Dermis blood vessel endothelial cell (primary cell): ENCODE measurements at places on chromosomes 12 and 14. TPM values are rescaled to one million over a fixed set of nuclear protein-coding genes. Genes with fewer than 3 reads are reported as not detected.

WDHD1 gene
- total RNA-seq = 8.3 and 16.7 TPM in 2 replicates

CLEC2D gene
- total RNA-seq = 1.2 and 2.4 TPM in 2 replicates

EXOC5 gene
- 78.6 and 120 TPM in 2 replicates for total RNA-seq

TAS2R9 gene
- not detected in 2 replicates for total RNA-seq

FAIM2 gene
- total RNA-seq = not detected in 2 replicates

VRTN gene
- not detected in 2 replicates for total RNA-seq

DDX54 gene
- 44.7 and 49.0 TPM in 2 replicates for total RNA-seq

ASIC1 gene
- total RNA-seq = under 0.01 and 0.14 TPM in 2 replicates

DLGAP5 gene
- total RNA-seq = 11.6 and 78.0 TPM in 2 replicates

- no peak for DNase-seq
These were observed 115.2 kb upstream of the MAP1LC3B2 start for GRCh38 chr12:116443821-116444589.

- no peak for DNase-seq
These were observed 42.9 kb downstream of the INSM2 start for GRCh38 chr14:35576856-35577255.

DNA sequence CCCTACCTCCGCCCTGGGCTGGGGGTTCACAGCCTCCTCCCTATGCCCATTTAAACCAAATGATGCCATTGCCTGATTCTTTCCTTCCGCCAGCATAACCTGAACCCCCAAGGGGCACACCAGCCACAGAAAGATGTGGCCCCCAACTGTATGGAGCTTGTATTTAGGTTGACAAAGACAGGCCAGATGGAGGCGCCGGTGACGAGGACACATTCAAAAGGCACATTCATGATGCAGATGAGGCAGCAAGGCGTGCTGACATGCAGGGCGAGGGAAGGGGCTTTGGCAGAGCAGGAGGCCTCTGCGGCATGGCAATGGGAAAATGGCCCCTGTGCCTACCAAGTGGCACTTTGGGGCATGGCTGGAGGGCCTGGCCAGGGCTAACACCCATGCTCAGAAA, 112.2 kb downstream of the RFLNA start:
- no peak for DNase-seq

DNA sequence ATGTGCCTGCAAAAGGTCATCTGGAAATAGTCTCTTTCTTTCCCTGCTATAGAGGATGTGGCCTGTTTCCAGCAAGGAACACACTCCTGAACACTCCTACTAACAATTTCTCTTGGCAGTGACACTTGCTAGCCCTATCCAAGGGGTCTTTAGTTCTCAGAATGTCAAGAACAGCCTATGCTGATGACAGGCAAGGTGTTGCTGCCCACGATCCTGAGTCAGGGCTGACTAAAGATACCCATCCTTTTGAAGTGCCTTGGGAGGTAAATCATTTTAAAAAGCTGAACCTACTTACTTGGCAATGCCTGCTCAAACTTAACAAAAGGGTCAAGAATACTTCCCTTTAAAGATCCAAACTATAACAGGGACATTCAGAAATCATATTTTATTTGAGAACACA, 1146.4 kb downstream of the VRK1 start:
- DNase-seq = no peak

DNA sequence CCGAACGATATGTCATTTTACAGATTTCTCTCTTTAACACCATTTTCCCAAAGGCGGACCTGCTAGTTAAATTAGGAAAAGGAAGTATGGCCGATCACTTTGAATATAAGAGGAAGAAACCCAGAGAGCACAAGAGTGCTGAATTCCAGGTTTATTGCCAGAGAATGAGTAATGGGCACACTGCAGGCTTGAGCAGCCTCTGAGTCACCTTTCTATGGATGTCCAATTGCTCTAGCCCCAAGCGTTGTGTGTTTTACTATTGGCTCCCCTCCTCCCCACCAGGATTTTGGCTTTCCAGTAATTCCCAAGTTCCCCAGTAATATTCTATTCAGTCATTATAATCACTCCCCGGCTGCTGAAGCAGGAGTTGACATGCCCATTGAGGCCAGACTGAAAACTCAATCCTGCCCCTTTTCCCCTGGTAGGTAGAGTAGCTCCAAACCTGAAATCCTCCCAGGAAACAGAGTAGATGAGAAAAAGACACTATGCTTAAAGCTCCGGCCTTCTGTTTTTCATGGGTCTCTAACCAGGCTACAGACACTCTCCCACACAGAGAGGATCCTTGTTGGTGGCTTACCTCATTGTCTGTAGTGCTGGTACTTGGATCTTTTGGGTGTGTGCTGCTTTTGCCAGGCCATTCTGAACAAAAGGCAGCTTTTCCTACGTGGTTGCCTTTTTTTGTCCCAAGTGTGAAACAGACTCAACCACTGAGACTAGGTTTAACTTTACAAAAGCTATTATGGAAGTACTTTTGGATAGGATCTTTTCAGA, 704.3 kb upstream of the FLRT2 start:
- DNase-seq = peak; percentile 22

- no peak for DNase-seq
These were observed 69.8 kb downstream of the GAS2L3 start for GRCh38 chr12:100643246-100643645.

GRCh38 chr12:89383235-89384049, 31.1 kb upstream of the DUSP6 start:
- no peak for DNase-seq

DNA sequence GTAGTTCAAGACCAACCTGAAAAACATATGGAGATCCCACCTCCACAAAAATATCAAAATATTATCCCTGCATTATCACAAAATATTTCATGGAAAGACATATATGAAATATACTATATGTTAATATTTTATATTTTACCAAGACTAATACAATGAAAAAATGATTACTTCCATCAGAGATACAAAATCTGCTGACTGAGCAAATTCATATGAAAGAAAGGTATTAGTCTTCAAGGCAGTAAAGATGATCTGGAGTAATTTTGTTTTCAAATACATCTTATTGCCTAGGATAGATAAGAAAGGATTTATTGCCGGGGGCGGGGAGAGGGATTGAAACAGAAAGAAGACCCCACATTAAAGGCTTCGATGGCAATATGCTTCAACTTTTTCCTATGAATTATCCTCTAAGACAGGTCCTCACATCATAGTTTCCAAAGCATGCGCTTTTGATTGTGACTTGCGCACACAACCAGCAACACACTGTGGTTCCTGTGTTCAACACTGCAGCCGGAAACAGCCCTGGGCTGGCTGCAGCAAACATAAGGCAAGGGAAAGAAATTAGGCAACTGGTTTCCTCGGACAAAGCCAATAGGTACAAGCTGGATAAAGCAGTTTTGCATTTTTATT, 83.2 kb downstream of the SPPL3 start:
- peak; percentile 48 for DNase-seq

DNA sequence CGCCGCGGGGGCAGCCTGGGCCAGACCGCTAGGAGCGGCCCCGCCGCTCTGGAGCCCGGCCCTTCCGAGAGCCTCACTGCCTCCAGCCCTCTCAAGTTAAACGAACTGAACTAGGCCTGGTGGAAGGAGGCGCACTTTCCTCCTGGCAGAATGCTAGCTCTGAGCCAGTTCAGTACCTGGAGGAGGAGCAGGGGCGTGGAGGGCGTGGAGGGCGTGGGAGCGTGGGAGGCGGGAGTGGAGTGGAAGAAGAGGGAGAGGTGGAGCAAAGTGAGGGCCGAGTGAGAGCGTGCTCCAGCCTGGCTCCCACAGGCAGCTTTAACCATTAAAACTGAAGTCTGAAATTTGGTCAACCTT, 5.3 kb downstream of the LTB4R start:
- no peak for DNase-seq

GRCh38 chr12:43758247-43758727, 303 bp downstream of the PUS7L start:
- peak; percentile 57 for DNase-seq

DNA sequence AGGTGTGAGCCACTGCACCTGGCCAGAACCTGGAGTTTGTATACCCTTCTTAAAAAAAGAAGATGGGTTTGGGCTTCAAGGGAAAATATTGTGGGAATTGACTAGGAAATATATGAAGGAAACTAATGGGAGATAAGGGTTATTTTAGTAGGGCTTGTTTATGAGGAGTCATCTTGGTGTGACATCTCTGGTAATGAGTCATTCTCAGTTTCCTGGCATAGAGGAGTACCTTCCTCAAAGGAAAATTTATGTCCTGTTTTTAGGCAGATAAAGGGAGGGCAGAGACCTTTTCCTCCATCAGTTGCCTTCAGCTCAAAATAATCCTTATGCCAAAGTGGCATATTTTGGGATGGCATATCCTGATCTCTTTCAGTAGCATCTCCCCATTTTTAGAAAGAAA, 30.6 kb upstream of the NFKBIA start:
- no peak for DNase-seq

- no peak for DNase-seq
These were observed 24.3 kb downstream of the CALM1 start for GRCh38 chr14:90421001-90421631.

- DNase-seq = peak; percentile 90
These were observed 1.3 kb downstream of the AHSA1 start for GRCh38 chr14:77459072-77459723.

- no peak for DNase-seq
These were observed 60.7 kb downstream of the SSPN start for GRCh38 chr12:26255893-26256645.

GRCh38 chr14:89634037-89634436, 217.0 kb upstream of the FOXN3 start:
- no peak for DNase-seq

DNA sequence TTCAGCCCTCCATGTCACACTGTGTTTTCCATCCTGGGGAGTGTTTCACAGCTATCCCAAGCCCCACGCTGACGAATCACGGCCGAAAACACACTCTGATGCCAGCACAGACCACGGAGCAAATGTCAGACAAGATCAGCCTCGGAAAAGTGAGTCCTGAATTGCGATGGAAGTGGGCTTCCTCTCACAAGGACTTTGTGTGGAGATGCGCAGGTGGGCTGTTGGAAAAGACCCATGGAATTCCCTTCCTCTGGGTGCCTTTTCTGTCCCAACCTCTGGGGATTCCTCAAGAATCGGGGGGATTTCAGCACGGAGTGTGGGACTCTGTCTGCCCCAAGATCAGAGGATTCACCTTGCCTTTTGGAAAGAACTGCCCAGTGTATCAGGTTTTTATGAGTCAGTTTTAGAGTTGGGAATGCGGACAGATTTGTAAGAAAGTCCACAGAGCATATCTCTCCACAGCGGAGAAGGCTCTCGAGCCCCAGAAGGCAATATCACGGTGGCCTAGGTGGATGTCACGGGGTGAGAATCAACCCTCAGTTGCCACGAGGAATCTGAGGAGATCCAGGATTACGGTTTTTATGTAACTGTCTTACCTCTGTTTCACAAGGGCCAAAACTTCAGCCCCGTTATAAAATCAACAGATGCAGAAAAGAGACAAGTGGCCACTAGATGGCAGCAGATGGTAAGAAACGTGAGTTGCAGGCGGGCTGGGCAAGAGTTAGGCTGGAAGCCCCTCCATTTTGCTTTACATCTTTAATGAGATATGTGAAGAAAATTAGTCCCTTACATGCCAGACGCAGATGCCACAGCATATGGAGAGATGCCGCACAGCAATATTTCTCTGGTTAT, 201.9 kb downstream of the DAD1 start:
- DNase-seq = peak; percentile 90

DNA sequence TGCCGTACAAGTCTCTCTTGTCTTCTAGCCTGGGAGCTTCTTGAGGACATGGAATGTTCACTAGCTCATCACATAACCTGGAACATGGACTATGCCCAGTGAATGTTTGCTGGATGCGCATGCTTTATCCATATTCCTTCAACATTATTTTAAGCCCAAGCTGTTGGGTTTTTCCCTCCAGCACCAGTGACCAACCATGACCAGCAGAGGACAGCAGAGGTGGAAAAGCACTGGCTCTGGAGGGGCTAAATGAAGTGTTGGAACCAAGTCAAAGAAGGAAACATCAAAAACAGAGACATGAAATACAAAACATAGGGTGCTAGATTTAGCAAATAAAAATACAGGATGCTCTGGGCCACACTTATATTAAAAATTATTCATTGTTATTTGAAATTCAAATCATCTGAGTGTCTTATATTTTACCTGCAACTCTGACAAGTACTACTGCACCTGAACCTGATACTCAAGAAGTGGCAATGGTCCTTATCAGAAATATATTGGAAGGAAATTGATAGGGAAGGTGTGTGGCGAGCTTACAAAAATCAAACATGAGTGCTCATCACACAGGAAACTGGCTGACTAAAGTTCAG, 23.1 kb upstream of the HELB start:
- peak; percentile 58 for DNase-seq

DNA sequence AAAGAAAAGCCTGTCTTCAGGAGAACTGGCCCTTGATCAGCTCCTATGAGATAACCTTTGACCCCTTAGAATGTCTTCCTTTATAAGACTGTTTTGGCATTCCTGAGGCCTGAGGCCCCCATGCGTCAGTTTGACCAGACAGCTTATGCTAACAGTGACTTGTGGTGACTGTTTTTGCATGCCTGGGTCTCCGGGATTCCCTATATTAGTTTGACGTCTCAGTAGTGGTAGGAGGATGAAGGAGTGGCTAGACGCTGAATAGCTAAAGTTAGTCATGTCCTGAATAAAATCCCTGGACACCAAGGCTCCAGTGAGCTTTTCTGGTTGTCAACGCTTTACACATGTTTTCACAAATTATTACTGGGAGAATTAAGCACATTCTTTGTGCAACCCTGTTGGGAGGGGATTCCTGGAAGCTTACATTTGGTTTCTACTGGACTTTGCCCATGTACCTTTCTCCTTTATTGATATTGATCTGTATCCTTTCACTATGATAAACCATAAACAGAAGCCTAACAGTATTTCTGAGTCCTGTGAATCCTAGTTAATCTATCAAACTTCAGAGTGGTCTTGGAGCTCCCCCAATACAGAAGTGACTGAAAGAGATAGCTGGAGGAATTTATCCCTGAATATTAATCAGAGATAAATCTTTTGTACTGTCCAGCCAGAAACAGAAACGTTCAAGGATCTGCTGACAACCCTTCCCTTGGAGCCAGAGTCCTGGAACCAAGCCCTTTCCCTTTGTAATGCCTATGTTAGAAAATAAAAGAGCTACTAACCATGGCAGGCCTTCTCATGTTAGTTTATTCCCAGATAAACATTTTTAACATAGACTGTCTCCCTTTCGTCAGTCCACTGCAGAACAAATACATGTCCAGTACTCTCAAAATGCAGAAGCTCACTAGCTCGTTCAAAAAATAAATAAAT, 479.2 kb downstream of the RPS29 start:
- no peak for DNase-seq

DNA sequence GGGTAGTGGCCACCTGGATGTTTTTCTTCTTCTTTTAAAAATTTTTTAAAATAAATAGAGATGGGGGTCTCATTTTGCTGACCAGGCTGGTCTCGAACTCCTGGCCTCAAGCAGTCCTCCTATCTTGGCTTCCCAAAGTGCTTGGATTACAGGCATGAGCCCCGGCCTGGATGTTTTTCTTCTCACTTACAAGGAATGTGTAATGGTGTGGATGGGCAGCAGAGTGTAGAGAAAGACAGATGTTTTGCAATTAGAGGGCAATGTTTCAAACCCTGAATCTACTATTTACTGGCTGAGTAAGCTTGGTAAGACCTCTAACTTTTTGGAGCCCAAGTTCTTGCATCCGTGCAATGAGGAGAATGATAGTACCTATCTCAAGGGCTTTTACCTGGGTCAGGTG, 48.1 kb downstream of the ADCK1 start:
- no peak for DNase-seq
